ENCODE measurements at places on chromosomes 7 and 10. TPM values are rescaled to one million over a fixed set of nuclear protein-coding genes. Genes with fewer than 3 reads are reported as not detected.

DNA sequence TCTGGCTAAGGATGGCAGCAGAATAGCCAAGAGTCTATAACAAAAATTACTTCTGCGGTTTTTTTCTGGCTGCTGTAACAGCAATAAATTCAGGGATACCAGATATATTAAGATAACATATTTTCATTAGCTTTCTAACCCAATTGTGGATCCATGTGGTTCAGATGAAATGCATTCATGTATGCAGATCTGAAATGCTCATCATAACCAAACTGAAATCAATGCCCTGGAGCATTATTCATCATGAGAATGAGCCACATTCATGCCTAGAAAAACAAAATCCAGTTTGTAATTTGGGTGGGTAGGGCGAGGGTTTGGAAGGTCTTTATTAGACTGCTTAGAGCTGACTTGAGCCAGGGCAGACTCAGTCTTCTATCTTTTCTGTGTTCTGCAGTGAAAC lies 69.8 kb upstream of the SEMA3A start:
- peaks cover 5% of the 10 kb centered on the region for H3K4me1 ChIP-seq
- H3K27me3 ChIP-seq, result no peaks in the 10 kb centered on the region
- DNase-seq, result no peak
- H3K27ac ChIP-seq, result no peak overlapping the region

GRCh38 chr7:33458581-33458980 lies 329.2 kb downstream of the BBS9 start:
- H3K4me1 ChIP-seq, result peaks cover 5% of the 10 kb centered on the region
- no peak overlapping the region for H3K27ac ChIP-seq
- H3K4me3 ChIP-seq, result no peak overlapping the region
- H3K27me3 ChIP-seq, result no peaks in the 10 kb centered on the region
- no peak for DNase-seq

DNA sequence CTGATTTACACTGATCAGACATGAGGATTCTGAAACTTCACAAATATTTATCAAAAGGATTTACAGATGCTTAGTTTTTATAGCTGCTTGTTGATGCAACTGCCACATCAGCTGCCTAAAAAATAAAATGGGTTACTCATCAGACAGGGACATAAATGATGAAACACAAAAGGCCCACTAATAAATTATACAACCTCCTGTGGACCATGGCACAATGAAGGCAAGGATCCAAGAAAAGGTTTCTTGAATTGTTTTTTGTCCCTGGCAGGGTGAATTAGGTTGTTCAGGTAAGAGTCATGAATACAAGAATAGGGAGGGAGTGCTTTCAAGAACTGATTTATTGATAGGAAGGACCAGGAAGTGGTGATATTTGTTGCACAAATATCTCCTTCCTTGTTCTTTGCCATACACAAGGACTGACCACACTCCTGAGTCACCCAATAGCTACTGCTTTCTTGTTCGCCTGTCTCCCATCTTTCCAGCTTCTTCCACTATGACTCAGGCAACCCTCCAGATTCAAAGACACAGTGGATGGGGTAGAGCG lies 234.5 kb downstream of the AHR start:
- no peaks in the 10 kb centered on the region for H3K4me1 ChIP-seq
- no peak for DNase-seq
- no peaks in the 10 kb centered on the region for H3K27me3 ChIP-seq
- no peak overlapping the region for H3K4me3 ChIP-seq

DNA sequence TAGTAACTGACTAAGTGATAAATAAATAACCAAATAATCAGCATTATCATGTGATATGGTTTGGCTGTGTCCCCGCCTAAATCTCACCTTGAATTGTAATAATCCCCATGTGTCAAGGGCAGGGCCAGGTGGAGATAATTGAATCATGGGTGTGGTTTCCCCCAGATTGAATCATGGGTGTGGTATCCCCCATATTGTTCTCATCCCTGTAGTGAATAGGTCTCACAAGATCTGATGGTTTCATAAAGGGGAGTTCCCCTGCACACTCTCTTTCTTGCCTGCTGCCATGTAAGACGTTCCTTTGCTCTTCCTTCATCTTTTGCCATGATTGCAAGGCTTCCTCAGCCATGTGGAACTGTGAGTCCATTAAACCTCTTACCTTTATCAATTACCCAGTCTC lies 72.1 kb upstream of the NRP1 start:
- H3K4me3 ChIP-seq, result no peak overlapping the region

The ENKUR gene
- total RNA-seq, result 0.46 TPM

GRCh38 chr10:119775529-119775928 lies 49.7 kb downstream of the INPP5F start:
- H3K36me3 ChIP-seq, result no peaks in the 10 kb centered on the region
- no peak overlapping the region for H3K27ac ChIP-seq
- no peaks in the 10 kb centered on the region for H3K27me3 ChIP-seq
- no peak overlapping the region for H3K4me3 ChIP-seq

GRCh38 chr7:30379131-30379530 lies 94.7 kb downstream of the ZNRF2 start:
- DNase-seq, result no peak
- H3K27me3 ChIP-seq, result no peaks in the 10 kb centered on the region
- H3K4me1 ChIP-seq, result peaks cover 8% of the 10 kb centered on the region

DNA sequence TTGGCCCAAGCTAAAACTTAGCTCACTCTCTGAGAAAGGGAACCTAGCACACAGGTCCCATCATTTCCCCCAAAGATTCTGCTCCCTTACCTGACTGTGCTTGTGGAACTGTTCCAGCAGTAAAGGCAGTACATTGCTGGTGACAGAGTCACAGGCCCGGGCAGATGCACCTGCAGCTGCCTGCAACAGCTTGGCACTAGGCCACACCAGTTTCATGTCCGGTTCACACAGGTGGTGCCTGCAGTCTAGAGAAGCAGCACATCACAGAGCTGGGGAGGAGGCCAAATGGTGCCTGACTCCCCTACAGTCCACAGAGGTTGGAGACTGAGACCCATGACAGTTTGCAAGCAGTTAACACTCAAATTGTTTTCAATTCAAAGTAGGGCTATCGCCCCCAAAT lies 22.2 kb downstream of the ZDHHC16 start:
- no peak for DNase-seq
- H3K4me3 ChIP-seq, result no peak overlapping the region
- no peak overlapping the region for H3K27ac ChIP-seq
- H3K4me1 ChIP-seq, result peaks cover 2% of the 10 kb centered on the region
- no peaks in the 10 kb centered on the region for H3K27me3 ChIP-seq
- peaks cover 16% of the 10 kb centered on the region for H3K36me3 ChIP-seq

The SNX10 gene
- 9.2 TPM for total RNA-seq
